ENCODE measurements at places on chromosomes 3 and 15.

GRCh38 chr3:174859114-174859735, at the start of gene NAALADL2:
Gene NAALADL2 (plus strand): TSS chr3:174859334.
- no peak for DNase-seq

DNA sequence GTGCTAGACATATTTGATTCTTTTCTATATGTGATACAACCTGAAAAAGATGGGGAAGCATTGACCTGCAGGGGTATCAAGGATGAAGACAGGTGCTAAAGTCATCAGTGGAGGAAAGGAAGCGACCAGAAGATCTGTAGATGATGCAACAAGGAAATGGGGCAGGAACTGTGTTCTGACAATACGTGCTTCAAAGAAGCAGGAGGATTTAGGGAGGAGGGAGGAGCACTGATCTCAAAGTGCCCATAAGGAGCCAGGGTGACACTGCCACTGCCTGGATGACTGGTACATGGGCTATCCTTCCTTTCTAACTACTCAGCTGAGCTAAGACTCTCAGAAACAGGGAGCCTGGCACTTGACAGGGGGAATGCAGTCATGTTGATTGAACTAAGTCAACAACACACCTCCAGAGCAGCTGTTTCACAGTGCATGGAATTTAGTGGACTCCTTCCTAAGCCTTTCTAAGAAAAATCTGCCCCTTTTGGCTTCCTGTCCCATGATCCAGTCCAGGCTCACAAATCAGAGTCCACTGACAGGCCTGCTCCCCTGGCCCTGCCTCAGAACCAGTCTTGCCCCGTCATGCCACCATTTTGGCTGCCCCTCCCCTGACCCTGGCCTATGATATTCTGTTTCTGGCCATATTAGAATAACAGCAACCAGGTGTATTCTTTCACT, 12.0 kb downstream of the LYSMD4 start:
- no peak for DNase-seq

DNA sequence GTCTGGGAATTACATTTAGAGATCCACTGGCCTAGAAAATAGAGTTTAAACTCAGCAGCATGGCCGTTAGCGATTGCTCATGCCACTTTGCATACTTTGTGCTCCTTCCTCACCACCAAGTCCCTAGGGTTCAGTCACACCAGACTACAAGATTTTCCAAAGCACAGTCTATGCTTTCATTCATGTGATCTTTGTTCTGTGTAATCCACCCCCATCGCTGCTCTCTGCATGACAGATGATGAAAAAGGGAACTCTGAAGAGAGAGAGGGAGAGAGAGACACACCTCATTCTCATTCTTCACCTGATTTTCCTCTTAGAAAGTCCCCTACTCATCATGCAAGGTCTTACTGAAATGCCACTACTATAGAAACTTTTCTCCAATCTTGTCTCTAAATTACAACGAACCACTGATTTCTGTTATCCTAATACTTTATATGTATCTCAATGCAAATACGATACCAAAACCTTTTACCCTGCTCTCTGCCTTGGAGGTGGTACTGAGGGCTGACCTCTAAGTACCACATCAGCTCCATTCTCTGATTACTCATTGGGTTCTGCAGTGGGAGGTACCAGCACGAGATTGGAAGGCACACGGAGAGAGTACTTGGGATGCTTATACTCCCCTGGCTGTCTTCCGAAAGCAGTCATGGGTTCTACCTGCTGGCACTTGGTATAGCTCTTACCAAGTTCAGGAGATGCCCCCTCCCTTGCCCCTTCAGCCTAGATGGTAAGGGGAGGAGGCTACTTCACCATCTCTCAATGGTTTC, 1.1 kb upstream of the PARP15 start:
- DNase-seq, result peak; percentile 36

GRCh38 chr3:178741020-178741419, 204.8 kb downstream of the KCNMB2 start:
- no peak for DNase-seq

DNA sequence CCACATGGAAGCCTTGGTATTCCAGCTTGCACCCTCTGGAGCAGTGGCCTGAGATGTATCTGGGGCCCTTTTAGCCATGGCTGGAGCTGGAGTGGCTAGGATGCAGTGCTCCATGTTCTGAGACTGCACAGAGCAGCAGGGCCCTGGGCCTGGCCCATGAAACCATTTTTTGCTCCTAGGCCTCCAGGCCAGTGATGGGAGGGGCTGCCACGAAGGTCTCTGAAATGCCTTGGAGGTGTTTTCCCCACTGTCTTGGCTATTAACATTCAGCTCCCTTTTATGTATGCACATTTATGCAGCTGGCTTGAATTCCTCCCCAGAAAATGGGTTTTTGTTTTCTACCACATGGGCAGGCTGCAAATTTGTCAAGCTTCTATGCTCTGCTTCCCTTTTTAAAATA, 43.0 kb upstream of the MYRIP start:
- DNase-seq, result no peak
